ENCODE measurements at places on chromosomes 4 and X. TPM values are rescaled to one million over a fixed set of nuclear protein-coding genes. Genes with fewer than 3 reads are reported as not detected.

SPACA5 gene
- not detected for total RNA-seq

BEX4 gene
- 20.5 TPM for total RNA-seq

ZCCHC18 gene
- total RNA-seq: 3.2 TPM

IGFBP7 gene
- total RNA-seq: 625 TPM

KIF4A gene
- 23.8 TPM for total RNA-seq

GYPB gene
- not detected for total RNA-seq

STPG2 gene
- not detected for total RNA-seq

FAM236D gene
- not detected for total RNA-seq

TRIML2 gene
- not detected for total RNA-seq

SHROOM4 gene
- total RNA-seq: 6.0 TPM

All from mesangial cell (primary cell).